Esophagus squamous epithelium (tissue), 5 donors: ENCODE measurements at places on chromosomes 2 and 18.
A peak's percentile ranks its signal among the peaks of the same experiment; 100 is the strongest.

GRCh38 chr2:225765820-225766219 is 366.3 kb downstream of the NYAP2 start:
- no peak for DNase-seq
- H3K4me1 ChIP-seq: no peaks in the 10 kb centered on the region
- no peak overlapping the region for H3K4me3 ChIP-seq
- H3K27me3 ChIP-seq: no peaks in the 10 kb centered on the region
- H3K27ac ChIP-seq: no peak overlapping the region
- H3K36me3 ChIP-seq: no peaks in the 10 kb centered on the region

DNA sequence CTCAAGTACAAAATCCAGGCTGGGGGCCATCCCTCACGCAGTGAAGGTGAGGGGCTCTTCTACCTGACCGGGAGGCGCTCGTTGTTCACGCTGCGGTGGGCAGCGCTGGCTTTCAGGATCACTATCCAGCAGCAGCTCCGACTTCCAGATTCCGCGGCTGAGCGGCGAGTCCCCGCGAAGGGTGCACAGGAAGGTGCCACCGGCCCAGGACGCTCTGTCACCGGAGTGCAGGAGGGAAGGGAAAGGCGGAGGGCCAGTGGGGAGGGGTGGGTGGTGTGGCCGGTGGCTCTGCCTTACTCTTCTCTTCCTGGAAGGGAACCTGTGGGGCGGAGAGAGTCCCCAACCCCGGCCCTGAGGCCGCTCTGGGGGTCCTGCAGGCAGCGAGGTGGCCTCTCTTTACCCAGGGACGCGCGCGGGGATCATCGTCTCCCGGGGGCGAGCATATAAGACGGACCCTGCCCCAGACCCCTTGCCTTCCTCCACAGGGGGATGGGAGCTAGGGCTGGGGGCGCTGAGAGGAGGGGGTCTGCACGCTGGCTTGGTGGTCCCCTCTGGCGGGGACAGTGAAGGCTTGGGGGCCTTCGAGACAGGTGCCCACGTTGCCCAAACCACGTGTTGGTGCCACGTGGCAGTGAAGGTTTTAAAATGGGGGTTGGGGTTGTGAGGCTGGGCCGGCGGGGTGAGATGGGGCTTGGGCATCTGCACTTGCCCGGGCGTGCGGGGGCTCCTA is 26.9 kb upstream of the HS6ST1 start:
- no peaks in the 10 kb centered on the region for H3K27me3 ChIP-seq
- no peaks in the 10 kb centered on the region for H3K36me3 ChIP-seq
- no peak overlapping the region for H3K4me3 ChIP-seq
- DNase-seq: no peak
- peaks cover 17% of the 10 kb centered on the region for H3K4me1 ChIP-seq

GRCh38 chr2:2871480-2872308 is 505.9 kb downstream of the EIPR1 start:
- H3K36me3 ChIP-seq: no peaks in the 10 kb centered on the region
- H3K27me3 ChIP-seq: no peaks in the 10 kb centered on the region
- no peak overlapping the region for H3K4me3 ChIP-seq
- no peak for DNase-seq
- H3K27ac ChIP-seq: no peak overlapping the region

DNA sequence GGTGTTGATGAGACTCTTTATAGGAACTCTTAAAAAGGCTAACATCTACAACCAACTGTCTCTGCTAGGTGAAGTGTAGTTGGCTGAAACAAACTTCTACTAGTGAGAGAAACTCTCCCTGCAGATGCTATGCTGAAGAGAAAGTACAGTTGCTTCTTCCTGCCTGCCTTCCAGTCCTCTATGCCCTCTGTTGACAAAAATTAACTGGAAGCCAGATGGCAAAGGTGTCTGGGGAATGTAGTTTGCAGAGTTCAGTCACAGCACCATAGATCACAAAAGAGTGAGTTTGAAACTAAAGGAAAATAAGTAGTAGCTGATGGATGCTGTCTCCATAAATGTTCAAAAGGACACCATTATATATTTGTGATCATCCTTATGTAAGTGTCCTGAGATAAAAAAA is 958.8 kb upstream of the NRXN1 start:
- no peak overlapping the region for H3K27ac ChIP-seq
- no peaks in the 10 kb centered on the region for H3K36me3 ChIP-seq
- H3K4me3 ChIP-seq: no peak overlapping the region
- no peaks in the 10 kb centered on the region for H3K4me1 ChIP-seq
- DNase-seq: no peak

DNA sequence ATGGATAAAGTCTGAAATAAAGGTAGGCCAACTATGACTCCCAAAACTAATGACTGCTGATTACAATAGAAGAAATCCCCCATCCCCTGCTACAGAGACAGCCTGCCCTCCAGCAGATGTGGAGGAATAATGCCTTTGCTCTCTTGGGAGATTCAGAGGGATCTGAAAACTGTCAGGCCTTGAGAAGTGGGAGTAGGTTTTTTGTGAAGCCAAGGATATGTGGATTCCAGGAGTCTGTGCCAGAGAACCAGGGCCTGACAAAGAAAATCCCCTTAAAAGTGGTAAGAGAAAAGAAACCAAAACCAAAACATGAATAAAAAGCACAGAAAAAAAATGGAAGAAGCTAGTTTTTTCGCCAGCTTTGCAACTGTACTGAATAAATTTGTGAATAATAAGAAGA is 397.6 kb downstream of the ZNF521 start:
- H3K4me3 ChIP-seq: no peak overlapping the region
- H3K27ac ChIP-seq: no peak overlapping the region
- H3K27me3 ChIP-seq: no peaks in the 10 kb centered on the region
- H3K4me1 ChIP-seq: no peaks in the 10 kb centered on the region
- no peaks in the 10 kb centered on the region for H3K36me3 ChIP-seq

DNA sequence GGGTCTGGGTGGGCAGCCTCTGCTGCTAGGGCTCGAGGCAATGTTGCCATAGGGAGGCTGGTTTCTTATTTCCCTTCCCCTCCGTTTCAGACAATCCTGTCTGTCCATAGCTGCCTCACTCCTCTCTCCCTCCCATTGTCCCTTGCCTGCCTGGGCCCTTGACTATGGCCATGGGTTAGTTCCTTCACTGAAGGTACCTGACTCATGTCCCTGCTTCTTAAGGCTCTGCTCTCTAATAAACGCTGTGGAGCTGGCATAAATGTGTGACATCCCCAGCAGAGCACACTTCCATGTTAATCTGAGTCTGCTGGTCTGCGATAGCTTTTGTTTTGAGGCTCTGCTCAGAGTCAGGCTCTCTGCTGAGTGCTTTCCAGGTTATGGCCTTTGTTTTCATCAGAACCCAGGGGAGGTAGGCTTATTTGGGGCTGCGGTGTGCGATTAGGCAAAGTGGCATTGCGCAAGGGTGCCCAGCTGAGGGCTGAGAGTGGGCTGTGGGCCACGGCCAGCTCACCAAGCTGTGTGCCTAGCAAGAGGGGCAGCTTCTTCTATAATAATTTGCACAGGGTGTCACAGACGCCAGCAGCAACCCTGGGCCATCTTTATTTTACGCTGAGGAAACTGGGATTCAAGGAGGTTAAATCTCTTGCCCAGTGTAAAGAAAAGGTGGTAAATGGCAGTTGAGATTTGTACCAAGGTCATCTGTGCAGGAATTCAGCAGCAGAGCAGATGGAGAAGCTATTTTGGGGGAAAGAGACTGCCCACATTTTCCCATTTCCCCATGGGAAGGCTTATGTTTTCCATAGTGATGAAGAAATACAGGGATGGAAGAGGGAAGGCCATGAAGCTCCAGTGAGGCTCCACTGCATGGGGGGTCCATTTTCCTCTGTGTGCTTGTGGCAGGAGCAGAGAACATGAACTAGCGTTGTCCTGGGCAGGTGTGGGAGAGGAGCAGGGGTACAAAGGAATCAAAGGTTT is 25.6 kb downstream of the MRPL33 start:
- H3K27ac ChIP-seq: peak overlapping the region; percentile 49
- no peaks in the 10 kb centered on the region for H3K27me3 ChIP-seq
- H3K36me3 ChIP-seq: no peaks in the 10 kb centered on the region
- peaks cover 14% of the 10 kb centered on the region for H3K4me1 ChIP-seq
- H3K4me3 ChIP-seq: no peak overlapping the region
- no peak for DNase-seq

GRCh38 chr2:39728941-39729351 is 50.1 kb downstream of the THUMPD2 start:
- no peaks in the 10 kb centered on the region for H3K4me1 ChIP-seq
- H3K27me3 ChIP-seq: no peaks in the 10 kb centered on the region
- H3K36me3 ChIP-seq: no peaks in the 10 kb centered on the region
- no peak for DNase-seq
- H3K27ac ChIP-seq: no peak overlapping the region

GRCh38 chr2:30223413-30223874 is 7.9 kb upstream of the LBH start:
- H3K36me3 ChIP-seq: no peaks in the 10 kb centered on the region
- H3K4me1 ChIP-seq: peaks cover 46% of the 10 kb centered on the region

GRCh38 chr2:6233993-6234392 is 541.8 kb downstream of the SOX11 start:
- H3K27me3 ChIP-seq: no peaks in the 10 kb centered on the region
- DNase-seq: no peak
- no peak overlapping the region for H3K27ac ChIP-seq
- H3K4me1 ChIP-seq: no peaks in the 10 kb centered on the region

DNA sequence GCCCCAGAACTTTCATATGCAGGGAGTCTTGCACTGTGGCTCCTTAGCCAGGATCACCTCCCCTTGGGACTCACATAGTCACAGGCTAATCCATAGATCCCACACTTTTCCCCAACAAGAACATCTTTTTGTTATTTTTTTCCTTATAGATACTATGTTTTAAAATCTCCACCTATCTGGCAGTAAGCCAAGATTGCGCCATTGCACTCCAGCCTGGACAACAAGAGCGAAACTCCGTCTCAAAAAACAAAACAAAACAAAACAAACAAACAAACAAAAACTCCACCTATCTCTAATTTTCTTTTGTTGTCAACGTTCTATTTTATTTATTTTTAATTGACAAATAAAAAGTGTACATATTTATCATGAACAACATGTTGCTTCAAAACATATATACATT is 141.7 kb downstream of the PDE11A start:
- no peaks in the 10 kb centered on the region for H3K36me3 ChIP-seq
- H3K27me3 ChIP-seq: no peaks in the 10 kb centered on the region
- no peak overlapping the region for H3K4me3 ChIP-seq

GRCh38 chr2:235493402-235493774 is 455 bp upstream of the AGAP1 start:
- DNase-seq: no peak
- H3K4me3 ChIP-seq: peak overlapping the region; percentile 84
- H3K27ac ChIP-seq: peak overlapping the region; percentile 84
- H3K36me3 ChIP-seq: no peaks in the 10 kb centered on the region
- peaks cover 36% of the 10 kb centered on the region for H3K4me1 ChIP-seq

DNA sequence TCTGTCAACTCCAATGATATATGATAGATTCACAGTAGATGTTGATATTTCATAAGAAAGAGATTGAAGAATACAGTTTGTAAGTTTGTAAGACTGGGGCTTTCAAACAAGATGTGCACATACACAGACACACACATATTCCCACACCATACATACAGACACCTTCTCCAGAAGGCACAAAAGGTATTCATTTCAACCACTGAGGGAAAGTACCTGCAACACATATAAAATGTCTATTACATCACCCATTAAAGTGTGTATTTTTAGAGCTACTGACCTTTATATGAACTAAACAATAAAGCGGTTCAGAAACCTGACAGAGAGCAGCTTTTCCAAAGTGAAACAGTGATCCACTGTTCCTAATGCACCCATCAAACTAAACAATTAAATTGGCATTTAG is 53.3 kb downstream of the CCDC148 start:
- no peak overlapping the region for H3K27ac ChIP-seq
- H3K27me3 ChIP-seq: no peaks in the 10 kb centered on the region
- H3K4me1 ChIP-seq: no peaks in the 10 kb centered on the region
- no peaks in the 10 kb centered on the region for H3K36me3 ChIP-seq
- no peak for DNase-seq
- H3K4me3 ChIP-seq: no peak overlapping the region

DNA sequence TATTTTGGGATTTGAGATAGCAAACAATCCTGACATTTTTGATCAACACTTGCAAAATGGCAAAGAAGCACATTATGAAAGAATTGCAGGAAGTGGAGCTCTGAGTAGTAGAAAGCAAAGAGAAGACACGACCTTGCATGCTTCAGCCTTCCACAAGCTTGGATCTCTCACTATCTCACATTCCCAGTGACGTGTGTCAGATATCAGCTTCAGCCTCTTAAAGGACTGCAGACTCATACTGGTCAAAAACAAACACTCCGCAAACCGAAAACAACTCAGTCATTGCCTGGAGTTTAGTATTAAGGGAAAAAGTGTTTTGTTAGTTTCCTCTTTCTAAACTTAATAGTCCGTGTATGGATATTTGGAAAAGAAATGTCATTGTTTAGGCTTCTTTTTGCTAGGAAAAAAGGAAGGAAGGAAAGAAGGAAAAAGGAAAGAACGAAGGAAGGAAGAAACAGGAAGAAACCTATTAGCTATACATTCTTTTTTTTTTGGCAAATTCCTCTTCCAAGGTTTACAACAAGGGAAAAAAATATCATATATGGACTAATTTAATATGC is 32.6 kb upstream of the SLC40A1 start:
- H3K27ac ChIP-seq: peak overlapping the region; percentile 79
- no peaks in the 10 kb centered on the region for H3K36me3 ChIP-seq
- H3K4me3 ChIP-seq: peak overlapping the region; percentile 33
- H3K4me1 ChIP-seq: peaks cover 15% of the 10 kb centered on the region
- no peak for DNase-seq
- no peaks in the 10 kb centered on the region for H3K27me3 ChIP-seq

GRCh38 chr18:41599466-41599865 is 355.6 kb upstream of the PIK3C3 start:
- no peaks in the 10 kb centered on the region for H3K36me3 ChIP-seq
- no peak overlapping the region for H3K4me3 ChIP-seq
- H3K27ac ChIP-seq: no peak overlapping the region

DNA sequence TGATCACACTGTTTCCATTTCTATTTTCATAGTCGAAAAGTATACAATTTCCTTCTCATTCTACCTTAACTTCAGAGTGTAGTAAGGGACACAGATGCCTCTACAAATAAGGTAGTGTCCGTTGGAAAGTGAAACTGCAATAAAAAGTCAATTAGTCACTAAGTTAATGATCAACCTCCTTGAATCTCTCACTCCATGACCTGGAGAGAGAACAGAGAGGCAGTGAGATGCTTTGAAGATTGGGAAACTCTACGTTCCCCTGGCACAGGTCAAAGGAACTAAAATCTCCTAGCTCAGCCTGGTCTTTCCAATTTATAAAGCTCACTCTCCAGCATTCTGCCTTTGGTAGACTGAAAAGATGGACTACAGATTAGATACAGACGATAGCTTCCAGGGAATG is 153.8 kb upstream of the ACAA2 start:
- no peak overlapping the region for H3K4me3 ChIP-seq
- no peak for DNase-seq
- H3K4me1 ChIP-seq: no peaks in the 10 kb centered on the region
- H3K27ac ChIP-seq: no peak overlapping the region
- H3K27me3 ChIP-seq: no peaks in the 10 kb centered on the region

- no peaks in the 10 kb centered on the region for H3K4me1 ChIP-seq
- no peaks in the 10 kb centered on the region for H3K36me3 ChIP-seq
- no peaks in the 10 kb centered on the region for H3K27me3 ChIP-seq
- no peak overlapping the region for H3K4me3 ChIP-seq
- H3K27ac ChIP-seq: no peak overlapping the region
These were observed 332.0 kb downstream of the SLC4A3 start for GRCh38 chr2:219959471-219959870.

GRCh38 chr2:96881349-96882195 is 11.7 kb upstream of the SEMA4C start:
- H3K27ac ChIP-seq: peak overlapping the region; percentile 79
- no peaks in the 10 kb centered on the region for H3K27me3 ChIP-seq
- H3K4me1 ChIP-seq: peaks cover 73% of the 10 kb centered on the region
- H3K36me3 ChIP-seq: no peaks in the 10 kb centered on the region
- no peak for DNase-seq
